Activated T-cell treated with anti-CD3 and anti-CD28 coated beads for 1 hour (primary cell): ENCODE measurements at places on chromosomes 1 and 21.

GRCh38 chr1:119631433-119632102 is 16.5 kb downstream of the ZNF697 start:
- DNase-seq = no peak

GRCh38 chr1:229625915-229626831 is at the start of the genes TAF5L and URB2:
Gene TAF5L, minus strand, starts transcription at chr1:229626122. Its CDS starts 11,640 bp downstream, at chr1:229614482.
Gene URB2, plus strand, starts transcription at chr1:229626247. Its CDS starts 1,387 bp downstream, at chr1:229627634.
- peak; percentile 73 for DNase-seq

GRCh38 chr1:118101999-118102398 is 83.0 kb downstream of the SPAG17 start:
- DNase-seq = no peak

DNA sequence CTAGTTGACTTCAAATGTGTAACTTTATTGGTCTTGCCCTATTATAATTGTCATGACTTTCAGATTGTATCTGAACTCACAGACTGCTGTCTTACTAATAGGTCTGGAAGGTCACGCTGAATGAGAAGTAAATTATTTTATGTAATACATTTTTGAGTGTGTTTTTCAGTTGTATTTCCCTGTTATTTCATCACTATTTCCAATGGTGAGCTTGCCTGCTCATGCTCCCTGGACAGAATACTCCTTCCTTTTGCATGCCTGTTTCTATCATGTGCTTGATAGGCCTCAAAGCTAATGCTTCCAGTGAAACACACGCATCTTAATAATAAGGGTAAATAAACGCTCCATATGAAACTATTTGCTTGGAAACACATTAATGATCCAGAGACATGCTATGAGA is 7.3 kb downstream of the RGS4 start:
- DNase-seq = no peak

- DNase-seq = no peak
These were observed 57.4 kb downstream of the PPP1R12B start for GRCh38 chr1:202405928-202406327.

GRCh38 chr21:44924606-44925377 is 4.1 kb upstream of the ITGB2 start:
- no peak for DNase-seq

- peak; percentile 40 for DNase-seq
These were observed 62.3 kb downstream of the RUNX1 start for GRCh38 chr21:34986561-34987500.

DNA sequence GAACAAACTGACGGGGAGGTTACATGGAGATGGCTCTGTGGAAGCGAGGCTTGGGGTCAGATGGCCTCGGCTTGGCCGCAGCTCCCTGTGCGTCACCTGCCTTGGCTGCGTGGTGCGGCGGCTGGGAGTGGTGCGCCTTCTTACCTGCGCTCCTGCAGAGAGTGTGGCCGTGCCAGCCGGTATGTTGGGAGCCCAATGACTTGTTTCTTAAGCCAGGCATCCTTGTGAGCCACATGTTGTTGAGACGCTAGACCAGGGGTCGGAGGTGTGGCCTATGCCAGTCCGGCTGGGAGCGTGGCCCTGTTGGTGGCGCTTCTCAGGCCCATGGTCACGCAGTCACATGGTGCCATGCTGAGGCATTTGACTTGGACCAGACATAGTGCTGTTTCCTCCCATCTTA is 10.5 kb downstream of the SLX9 start:
- DNase-seq = no peak

GRCh38 chr1:57270927-57271698 is 152.7 kb downstream of the DAB1 start:
- DNase-seq = no peak

- no peak for DNase-seq
These were observed 1.7 kb upstream of the TRPM2 start for GRCh38 chr21:44351535-44352252.

DNA sequence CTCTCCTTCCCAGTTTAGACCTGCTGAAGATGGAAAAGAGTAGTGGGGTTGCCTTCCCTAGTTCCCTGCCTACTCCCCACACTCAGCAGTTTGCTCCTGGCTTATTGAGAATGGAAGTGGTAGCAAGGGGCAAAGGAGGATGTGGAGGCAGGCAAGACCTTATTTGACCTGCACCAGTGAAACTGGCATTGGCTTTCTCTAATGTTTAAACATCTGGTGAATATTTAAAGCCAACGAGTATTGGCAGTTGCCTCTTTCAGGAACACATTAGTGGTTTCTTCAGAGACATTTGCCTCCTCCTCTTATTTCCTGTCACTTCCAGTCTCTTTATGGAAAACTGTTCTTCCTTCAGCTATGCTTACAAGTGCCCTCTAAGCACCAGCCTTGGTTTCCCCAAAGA is 62.4 kb upstream of the VAV3 start:
- no peak for DNase-seq

DNA sequence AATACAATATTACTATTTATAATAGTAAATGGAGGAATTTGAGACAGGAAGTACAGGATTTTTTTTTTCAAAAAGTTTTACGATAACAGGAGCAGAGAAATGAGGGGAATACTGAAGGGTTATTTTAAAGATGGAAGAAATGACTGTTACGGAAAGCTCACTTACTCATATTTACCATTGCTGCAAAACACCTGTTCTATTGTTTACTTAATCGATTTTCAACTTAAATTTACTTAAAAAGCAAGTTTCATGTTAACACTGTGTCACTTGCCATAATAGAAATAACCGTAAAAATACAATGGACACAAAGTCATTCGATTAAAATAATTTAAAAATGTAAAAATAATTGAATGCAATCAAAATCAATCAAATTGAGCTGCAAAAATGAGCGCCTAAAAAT is 3.4 kb upstream of the EXO1 start:
- no peak for DNase-seq

GRCh38 chr21:23014021-23014420 is 2015.8 kb downstream of the NCAM2 start:
- DNase-seq = no peak

- peak; percentile 6 for DNase-seq
These were observed 545 bp downstream of the PATJ start for GRCh38 chr1:61742620-61743430.

GRCh38 chr21:27466140-27466539 is 499.3 kb upstream of the ADAMTS5 start:
- no peak for DNase-seq

- DNase-seq = no peak
These were observed 12.5 kb downstream of the POLR3GL start for GRCh38 chr1:145977016-145977415.

DNA sequence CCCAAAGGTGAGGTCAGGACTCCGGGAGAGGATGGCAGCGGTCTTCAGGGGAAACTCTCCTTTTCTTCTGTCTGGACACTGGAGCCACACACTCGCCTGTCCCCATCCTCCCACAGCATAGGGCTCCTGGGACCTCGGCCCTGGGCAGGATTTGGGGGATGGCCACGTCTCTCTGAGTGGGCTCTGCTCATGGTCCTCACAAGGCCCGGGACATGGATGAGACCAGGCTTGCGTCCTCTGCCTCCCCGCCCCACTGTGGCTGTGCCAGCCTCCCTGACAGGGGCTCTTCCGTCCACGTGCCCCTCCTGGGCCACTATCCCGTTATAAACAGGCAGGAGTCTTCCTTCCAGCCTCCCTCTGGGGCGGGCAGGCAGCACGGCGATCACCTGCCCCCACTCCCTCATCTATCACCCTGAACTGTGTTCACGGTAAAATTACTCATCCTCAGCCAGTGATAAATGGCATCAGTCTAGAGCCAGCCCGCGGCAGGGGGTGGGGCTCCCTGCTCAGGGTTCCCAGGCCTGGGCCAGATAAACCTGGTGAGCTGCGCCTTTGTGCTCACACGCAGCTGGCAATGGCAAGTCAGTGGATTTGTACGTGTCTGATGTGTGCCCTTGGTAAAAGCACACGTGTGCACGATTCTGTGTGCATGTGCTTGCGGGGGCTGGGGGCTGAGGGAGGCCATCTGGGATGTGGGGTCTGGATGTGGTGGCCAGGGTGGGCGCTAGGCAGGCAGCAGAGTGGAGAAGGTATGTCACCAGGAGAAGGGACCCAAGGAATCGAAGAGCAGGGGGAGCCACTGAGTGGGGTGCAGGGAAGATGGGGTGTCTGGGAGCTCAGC is 12.6 kb upstream of the SAMD11 start:
- no peak for DNase-seq

DNA sequence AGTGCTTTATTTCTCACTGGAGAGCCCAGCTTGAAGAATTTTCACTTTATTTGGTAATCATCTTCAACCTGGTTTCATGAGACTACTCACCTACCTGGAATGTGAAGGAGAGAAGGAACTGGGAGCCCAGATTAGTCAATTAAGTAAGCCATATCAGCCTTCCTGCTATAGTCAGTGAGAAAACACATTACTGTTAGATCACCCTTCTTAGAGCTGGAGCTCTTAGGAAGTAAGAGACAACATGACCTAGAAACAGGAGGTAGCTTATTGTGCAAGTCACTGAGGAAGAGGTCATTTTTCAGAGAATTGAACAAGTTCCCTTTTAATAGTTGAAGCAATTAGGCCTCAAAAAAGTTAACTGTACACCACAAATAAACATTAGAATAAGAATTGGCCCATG is 49.2 kb upstream of the TEKT2 start:
- no peak for DNase-seq

- no peak for DNase-seq
These were observed 671 bp upstream of the PYGO2 start for GRCh38 chr1:154962156-154962749.
